ENCODE measurements at places on chromosomes 2 and 18.

DNA sequence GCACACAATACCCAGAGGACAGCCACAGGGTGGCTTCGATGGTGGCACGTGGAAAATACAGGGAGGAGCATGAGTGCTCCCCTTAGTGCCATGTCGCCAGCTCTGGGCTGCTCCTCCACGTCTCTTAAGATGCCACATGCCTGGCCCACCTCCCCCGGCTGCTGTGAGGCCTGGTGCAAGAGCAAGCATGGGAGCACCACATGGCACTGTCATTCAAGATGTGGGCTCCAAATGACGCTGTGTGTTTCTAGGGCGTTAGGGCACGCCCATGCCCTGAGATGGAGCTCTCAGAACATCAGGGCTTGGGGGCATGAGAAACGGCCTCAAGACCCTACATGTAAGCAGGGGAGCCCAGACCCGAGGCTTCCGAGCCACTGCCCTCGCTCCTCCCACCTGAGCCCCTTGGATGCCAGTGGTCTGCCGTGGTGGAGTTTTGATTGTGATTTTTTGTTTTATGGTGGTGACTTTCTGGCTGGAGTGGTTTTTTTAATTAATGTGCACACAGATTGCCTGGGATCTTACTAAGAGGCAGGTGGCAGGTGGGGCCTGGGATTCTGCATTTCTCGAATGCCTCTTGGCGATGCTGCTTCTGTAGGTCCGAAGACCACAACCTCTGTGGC, 239.3 kb downstream of the GBX2 start:
- DNase-seq = no peak

- DNase-seq = no peak
Observed at GRCh38 chr18:28504066-28504465, 327.1 kb upstream of the CDH2 start.

- DNase-seq = no peak
Observed at GRCh38 chr2:179793238-179793637, 68.2 kb downstream of the ZNF385B start.

- DNase-seq = no peak
Observed at GRCh38 chr2:39492095-39492590, 55.1 kb upstream of the MAP4K3 start.

- DNase-seq = no peak
Observed at GRCh38 chr18:63238693-63239075, 80.9 kb downstream of the BCL2 start.

DNA sequence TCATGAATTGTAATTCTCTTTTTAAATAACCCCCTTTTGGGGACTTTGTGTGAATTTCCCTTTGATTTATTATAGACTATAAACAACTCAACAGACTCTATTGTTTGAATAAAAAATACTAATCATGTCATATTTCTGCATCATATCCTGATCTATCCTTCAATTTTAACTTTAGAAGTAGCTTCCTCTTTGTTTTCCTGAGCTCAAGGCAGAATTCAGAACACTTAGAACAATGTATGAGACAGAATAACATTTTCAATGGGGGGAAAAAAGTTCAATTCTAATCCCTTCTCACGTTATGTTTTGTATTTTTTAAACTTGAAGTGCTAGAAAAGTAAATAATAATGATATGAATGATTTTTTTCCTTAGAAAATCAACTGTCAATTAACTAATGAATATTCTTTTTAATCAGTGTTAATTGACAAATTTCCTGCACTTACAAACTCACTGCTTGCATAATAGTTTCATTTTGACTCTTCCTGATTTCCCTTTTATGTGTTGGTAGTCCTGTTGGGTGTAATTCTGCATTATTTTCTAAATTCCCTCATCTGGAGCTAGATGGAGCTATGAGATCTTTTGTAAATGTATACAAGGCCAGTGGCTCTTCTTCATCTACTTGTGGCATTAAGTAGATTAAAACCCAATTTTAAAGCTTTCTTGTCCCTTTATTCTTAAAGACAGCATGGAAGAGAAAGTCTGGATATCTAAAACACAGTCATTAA, 326.1 kb downstream of the PARD3B start:
- no peak for DNase-seq

GRCh38 chr18:75173125-75173432, 35.9 kb downstream of the PTGR3 start:
- no peak for DNase-seq

GRCh38 chr2:48589170-48589767, 28.4 kb upstream of the GTF2A1L start:
- DNase-seq = peak; percentile 62

DNA sequence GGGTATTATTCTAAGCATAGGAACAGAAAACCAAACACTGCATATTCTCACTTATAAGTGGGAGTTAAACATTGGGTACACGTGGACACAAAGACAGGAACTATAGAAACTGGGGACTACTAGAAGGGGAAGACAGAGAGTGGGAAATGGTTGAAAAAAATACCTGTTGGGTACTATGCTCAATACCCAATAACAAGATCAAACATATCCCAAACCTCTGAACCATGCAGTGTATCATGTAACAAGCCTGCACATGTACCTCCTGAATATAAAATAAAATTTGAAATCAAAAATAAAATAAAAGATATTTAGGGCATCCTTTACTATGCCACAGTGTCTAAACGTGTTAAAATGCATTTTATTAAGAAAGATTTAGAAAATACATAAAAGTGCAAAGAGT, 221.0 kb upstream of the TFPI start:
- no peak for DNase-seq

GRCh38 chr2:219551441-219552381, 7.9 kb downstream of the TMEM198 start:
- DNase-seq = peak; percentile 44

DNA sequence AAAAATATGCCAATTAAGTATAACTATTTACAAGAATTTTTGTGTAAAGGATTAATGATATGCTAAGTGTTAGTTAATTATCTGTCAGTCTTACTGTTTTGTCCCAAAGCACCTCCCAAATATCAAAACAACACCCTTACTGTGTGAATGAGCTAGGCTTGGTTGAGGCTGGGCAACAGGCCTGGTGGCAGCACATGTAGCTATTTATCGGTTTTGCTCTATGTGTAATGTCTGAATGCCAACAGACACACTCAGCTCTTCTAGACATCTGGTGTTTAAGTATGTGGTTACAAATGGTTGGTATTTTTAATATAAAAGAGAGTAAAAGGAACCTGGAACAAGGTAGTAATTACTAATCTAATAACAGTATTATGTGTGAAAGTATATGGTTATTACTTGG, 175.3 kb downstream of the RAB3GAP1 start:
- DNase-seq = no peak

DNA sequence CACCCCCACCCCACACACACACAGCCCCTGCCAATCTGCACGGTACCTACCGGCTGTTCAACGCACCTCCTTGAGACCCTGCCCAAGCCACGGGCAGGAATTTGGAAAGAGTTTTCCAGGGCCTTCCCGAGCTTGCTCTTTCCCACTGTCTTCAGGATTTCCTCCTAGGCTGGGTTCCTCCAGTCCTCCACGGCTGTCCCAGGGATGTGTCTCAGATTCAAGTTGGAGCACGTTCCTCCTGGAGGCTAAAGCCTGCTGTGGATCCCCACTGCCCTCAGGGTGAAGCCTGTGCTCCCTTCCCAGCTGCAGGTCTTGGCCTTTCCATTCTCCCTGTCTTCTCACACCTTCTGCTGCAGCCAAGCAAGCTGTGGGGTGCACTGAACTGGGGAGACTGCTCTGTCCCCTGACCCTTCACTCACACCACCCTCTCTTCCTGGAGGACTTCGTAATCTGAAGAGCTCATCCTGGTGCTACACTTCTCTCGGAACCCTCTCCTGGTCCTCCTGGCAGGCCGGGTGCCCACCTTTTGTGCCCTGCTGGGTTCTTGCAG, 54.9 kb upstream of the HS6ST1 start:
- no peak for DNase-seq

GRCh38 chr2:72570413-72570812, 255.4 kb downstream of the EXOC6B start:
- no peak for DNase-seq

- peak; percentile 82 for DNase-seq
Observed at GRCh38 chr18:77000527-77000926, 132.1 kb downstream of the MBP start.

DNA sequence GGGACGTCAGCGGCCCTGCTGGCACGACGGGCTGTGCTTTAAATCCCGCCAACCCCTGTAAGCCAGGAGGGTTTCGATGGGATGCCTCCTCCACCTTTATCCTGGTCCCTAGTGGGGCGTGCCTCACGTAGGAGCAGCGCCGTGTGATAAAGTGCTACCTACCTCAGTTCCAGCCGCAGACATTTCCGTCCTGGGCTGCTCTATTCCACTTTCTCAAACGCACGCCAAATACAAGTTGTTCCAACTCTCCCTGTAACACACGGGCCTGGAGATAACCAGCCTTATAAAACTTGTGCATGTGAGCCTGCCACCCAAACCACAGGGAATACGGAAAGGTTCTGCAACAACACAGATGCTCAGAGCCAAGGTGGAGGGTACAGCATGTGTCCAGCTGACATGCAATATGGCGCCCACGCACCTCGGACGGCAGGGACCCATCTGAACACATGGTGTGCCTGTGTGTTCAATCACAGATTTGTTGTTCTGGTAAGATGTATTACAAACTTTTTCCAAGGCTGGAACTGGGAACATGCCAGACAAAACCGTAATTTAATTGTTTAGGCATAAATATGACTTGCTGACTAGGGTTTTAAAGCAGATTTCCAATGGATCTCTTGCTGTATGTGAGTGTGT, 47.7 kb downstream of the ZNF516 start:
- DNase-seq = no peak

GRCh38 chr2:219462349-219462748, 27.7 kb downstream of the SPEG start:
- DNase-seq = no peak

DNA sequence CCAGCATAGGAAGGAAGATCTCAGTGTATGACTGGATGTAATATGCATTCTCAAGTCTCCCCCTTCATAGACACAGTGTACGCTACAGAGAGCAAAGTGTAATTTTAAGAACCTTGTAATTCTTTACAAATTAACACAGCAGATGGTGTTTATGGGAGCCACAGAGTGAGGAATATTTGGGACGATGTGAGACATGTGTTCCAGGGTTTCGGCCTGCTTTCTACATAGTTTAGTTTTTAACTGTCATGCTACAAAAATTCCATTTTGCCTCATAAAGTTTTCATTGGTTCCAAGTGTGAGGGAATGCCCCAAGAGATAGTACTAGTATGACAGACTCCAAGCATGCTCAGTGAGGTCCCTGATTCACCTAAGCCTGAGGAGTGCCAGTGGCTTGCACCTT, 76.2 kb upstream of the LRRTM1 start:
- no peak for DNase-seq

- DNase-seq = no peak
Observed at GRCh38 chr2:238105506-238106338, 5.6 kb downstream of the ESPNL start.

DNA sequence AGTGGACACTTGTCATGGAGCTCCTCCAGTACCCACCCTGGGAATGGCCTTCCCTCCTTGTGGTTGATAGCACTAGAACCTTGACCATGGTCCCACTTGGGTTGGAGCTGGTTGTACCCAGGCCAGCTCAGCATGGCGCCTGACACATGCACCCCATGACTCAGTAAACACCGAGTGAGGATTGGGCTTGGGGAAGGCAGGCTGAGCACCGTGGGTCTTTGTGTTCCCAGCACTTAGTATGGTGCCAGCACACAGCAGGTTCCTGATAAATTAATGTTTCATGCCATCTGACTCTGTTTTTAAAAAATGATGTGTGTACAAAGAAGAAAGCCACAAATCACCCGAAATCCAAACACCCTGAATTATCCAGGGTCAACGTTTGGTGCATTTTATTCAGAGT, 69.8 kb downstream of the CIB4 start:
- no peak for DNase-seq

- DNase-seq = no peak
Observed at GRCh38 chr2:150802635-150803034, 315.2 kb upstream of the RND3 start.

DNA sequence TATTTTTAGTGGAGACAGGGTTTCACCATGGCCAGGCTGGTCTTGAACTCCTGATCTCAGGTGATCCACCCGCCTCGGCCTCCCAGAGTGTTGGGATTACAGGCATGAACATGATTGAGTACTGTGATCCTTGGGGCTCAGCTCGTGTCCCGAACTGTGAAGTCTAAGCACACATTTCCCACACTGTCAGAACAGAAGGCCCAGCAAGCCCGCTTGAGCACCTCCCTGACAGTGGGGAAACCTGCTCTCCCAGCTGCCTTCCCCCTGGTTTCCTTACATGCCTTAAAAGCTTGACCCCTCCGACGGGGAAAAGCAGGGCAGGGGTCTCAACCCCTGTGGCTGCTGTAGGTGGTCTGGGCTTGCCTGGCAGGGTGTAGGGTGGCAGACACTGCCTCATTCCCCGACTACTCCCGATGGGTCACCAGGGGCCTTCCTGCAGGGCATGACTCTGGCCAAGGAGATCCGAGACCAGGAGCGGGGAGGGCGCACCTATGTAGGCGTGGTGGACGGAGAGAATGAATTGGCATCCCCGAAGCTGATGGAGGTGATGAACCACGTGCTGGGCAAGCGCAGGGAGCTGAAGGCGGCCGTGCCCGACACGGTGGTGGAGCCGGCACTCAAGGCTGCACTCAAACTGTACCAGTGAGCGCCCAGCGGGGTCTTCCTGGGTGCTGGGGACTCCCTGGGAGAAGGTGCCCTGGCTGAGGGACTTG, 10.1 kb downstream of the VIL1 start:
- no peak for DNase-seq

GRCh38 chr2:66324909-66325528, 109.9 kb upstream of the MEIS1 start:
- peak; percentile 46 for DNase-seq

- DNase-seq = no peak
Observed at GRCh38 chr2:201279079-201279478, 18.7 kb downstream of the CASP8 start.

DNA sequence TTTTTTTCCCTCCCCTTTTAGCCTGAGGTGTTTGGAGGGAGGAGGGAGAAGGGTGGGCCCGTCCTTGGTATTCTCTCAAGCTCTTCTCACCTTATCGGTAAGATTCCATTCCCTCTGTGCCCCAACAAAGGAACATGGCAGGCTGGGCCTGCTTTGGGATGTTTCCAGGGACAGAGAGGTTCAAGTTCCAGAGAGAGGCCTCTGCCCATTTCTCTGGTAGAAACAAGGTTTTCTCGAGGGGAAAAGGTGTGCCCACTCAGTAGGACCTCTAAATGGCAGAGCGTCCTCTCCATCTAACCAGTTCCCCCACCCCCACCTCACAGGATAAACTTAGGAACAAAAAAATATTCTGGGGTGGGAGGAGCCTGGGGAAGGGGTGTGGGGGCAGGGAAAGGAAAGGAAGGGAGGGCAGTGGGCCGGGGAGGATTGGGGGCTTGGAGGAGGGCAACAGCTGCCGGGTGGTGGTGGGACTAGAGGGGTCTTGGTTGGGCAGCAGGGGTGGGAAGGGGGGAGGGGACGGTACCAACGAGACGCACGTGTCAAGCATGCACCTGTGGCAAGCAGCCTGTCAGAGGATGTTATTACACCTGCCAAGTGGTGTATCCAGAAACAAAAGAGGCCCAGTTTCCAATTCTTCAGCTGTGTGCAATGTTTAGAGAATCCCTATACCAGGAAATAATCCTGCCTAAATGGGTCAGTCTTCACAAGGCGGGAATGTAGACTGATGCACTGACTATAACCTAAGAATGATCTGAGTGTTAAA, 2.1 kb downstream of the PCBP1 start:
- DNase-seq = peak; percentile 38
